ENCODE measurements at places on chromosomes 11 and 22.
A peak's percentile ranks its signal among the peaks of the same experiment; 100 is the strongest.

DNA sequence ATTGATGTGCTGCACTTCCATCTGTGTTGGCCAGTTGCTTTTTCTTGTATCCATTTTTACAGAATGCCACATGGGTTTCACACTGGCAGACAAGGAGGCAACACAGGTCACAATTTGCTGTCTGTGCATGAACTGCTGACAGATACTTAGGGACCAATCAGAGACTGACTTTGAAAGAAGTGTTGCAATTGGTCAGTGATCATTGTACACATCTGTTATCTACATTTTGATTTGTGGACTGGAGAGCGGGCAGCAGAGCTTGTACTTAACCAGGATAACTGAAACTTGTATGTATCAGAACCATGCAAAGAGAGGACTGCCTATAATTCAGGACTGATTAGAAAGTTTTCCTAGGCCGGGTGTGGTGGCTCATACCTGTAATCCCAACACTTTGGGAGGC, 21.8 kb downstream of the PRR5 start:
- no peak for DNase-seq
- no peak overlapping the region for H3K27ac ChIP-seq
- no peak overlapping the region for H3K4me3 ChIP-seq
- H3K27me3 ChIP-seq, result peaks cover 1% of the 10 kb centered on the region

- H3K36me3 ChIP-seq, result peaks cover 31% of the 10 kb centered on the region
- no peak overlapping the region for H3K27ac ChIP-seq
- H3K4me1 ChIP-seq, result peaks cover 49% of the 10 kb centered on the region
- DNase-seq, result no peak
- H3K27me3 ChIP-seq, result no peaks in the 10 kb centered on the region
- no peak overlapping the region for H3K4me3 ChIP-seq
Observed at GRCh38 chr22:29380032-29380781, 8.2 kb downstream of the AP1B1 start.

DNA sequence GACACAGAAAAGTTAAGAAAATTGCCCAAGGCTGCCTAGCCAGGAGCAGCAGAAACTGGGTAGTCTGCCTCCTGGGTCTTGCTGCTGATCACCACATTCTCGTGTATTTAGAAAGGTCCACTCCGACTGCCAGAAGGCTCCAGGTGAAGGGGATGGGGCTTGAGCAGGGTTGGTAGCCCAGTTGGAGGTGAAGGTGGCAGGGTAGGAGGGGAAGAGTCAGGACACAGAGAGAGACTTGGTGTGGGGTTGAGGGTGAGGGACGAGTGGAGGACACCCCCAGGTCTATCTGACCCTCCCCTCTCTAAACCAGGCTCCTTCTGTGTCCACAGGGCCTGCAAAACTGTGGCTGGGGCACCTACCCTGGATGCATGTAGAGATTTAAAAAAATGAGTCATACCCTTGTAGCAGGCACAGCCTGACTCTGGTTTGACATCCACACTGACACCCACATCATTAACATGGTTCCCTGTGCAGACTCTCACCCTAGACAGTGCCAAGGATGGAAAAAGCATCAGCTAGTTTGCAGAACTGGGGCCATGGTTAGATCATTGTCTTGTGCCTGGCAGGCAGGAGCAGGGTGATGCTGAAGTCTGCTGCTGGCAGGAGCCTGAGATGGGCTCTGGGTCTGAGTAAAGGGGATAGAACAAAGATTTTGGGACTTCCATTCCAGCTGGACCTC, 273.2 kb downstream of the TENM4 start:
- no peak overlapping the region for H3K4me3 ChIP-seq
- no peaks in the 10 kb centered on the region for H3K27me3 ChIP-seq
- DNase-seq, result no peak
- H3K36me3 ChIP-seq, result no peaks in the 10 kb centered on the region
- no peak overlapping the region for H3K27ac ChIP-seq

DNA sequence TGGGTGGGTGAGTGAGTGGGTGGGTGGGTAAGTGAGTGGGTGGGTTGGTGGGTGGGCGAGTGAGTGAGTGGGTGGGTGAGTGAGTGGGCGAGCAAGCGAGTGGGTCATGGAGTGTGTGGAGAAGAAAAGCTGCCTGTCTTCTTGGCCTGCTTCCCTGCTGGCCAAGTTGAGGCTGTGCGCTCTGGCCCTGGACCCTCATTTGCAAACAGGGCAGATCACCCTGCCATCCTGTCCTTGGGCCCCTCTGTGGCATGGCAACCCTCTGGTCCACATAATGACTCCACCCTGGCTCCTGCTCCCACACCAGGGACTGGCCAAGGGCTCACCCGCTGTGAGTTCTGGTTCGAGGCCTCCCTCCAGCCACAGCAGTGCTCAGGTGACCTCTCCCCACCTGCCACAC, 35.1 kb downstream of the CAPN1 start:
- H3K27me3 ChIP-seq, result peaks cover 6% of the 10 kb centered on the region
- peaks cover 18% of the 10 kb centered on the region for H3K4me1 ChIP-seq
- DNase-seq, result no peak
- H3K27ac ChIP-seq, result peak overlapping the region; percentile 76
- H3K36me3 ChIP-seq, result peaks cover 5% of the 10 kb centered on the region
- no peak overlapping the region for H3K4me3 ChIP-seq

- peak overlapping the region; percentile 90 for H3K4me3 ChIP-seq
- no peaks in the 10 kb centered on the region for H3K27me3 ChIP-seq
- no peak for DNase-seq
- H3K36me3 ChIP-seq, result peaks cover 2% of the 10 kb centered on the region
- H3K4me1 ChIP-seq, result peaks cover 16% of the 10 kb centered on the region
Observed at GRCh38 chr22:38569181-38569971, 607 bp downstream of the DMC1 start.

- peaks cover 6% of the 10 kb centered on the region for H3K36me3 ChIP-seq
- H3K4me1 ChIP-seq, result peaks cover 9% of the 10 kb centered on the region
- DNase-seq, result no peak
- no peak overlapping the region for H3K4me3 ChIP-seq
- peaks cover 1% of the 10 kb centered on the region for H3K27me3 ChIP-seq
Observed at GRCh38 chr11:78256962-78257361, 68.2 kb downstream of the USP35 start.

- no peak overlapping the region for H3K27ac ChIP-seq
- no peaks in the 10 kb centered on the region for H3K36me3 ChIP-seq
- no peak overlapping the region for H3K4me3 ChIP-seq
- no peaks in the 10 kb centered on the region for H3K27me3 ChIP-seq
- no peak for DNase-seq
Observed at GRCh38 chr11:39675171-39675570, 1784.3 kb downstream of the LRRC4C start.

All from activated T-helper 1 cell treated with anti-CD3 and anti-CD28 coated beads, Interleukin-12 subunit alpha, Interleukin-12 subunit beta, Interleukin-2, Interleukin-4 antibody, amounts not matched to agents 30 ng/mL and 10 ng/mL and 1 ng/mL, durations not matched to agents 14 hours and 24 hours and 36 hours (primary cell).